ENCODE measurements at places on chromosomes 5 and 9. TPM values are rescaled to one million over a fixed set of nuclear protein-coding genes. Genes with fewer than 3 reads are reported as not detected.

FAM221B gene
- total RNA-seq, result 0.21 TPM

ADAMTS13 gene
- 1.8 TPM for total RNA-seq

NTNG2 gene
- 2.8 TPM for total RNA-seq

STPG3 gene
- total RNA-seq, result not detected

Data from urinary bladder (tissue), 4 donors.